SJCRH30 (cell line): ENCODE measurements at places on chromosomes 6 and 20. TPM values are rescaled to one million over a fixed set of nuclear protein-coding genes. Genes with fewer than 3 reads are reported as not detected.

Gene GRM1
- total RNA-seq, result 0.13 TPM in 1 of 2 replicates, not detected in the other

Gene COL20A1
- 0.18 TPM in 1 of 2 replicates, not detected in the other for total RNA-seq

Gene SYCP2
- 0.75 TPM in 1 of 2 replicates, not detected in the other for total RNA-seq

Gene THBD
- 0.03 TPM in 1 of 2 replicates, not detected in the other for total RNA-seq

Gene MOXD1
- 0.86 and 1.5 TPM in 2 replicates for total RNA-seq

Gene MAPK13
- 0.08 and 0.23 TPM in 2 replicates for total RNA-seq

Gene CENPW
- 40.2 and 46.0 TPM in 2 replicates for total RNA-seq

Gene VGLL2
- 5.7 and 7.0 TPM in 2 replicates for total RNA-seq

Gene EEF1A2
- 0.76 and 1.4 TPM in 2 replicates for total RNA-seq

Gene HLA-B
- total RNA-seq, result not detected in 2 replicates

Gene GPR6
- not detected in 2 replicates for total RNA-seq

Gene ZNF831
- 0.58 and 0.59 TPM in 2 replicates for total RNA-seq

Gene APOBEC2
- total RNA-seq, result 7.0 and 7.7 TPM in 2 replicates

Gene NT5E
- 0.18 and 0.20 TPM in 2 replicates for total RNA-seq

Gene TENT5A
- total RNA-seq, result 11.5 and 13.0 TPM in 2 replicates

Gene HCRTR2
- total RNA-seq, result 0.04 TPM in 1 of 2 replicates, not detected in the other

Gene JAG1
- total RNA-seq, result 8.8 TPM in 2 replicates

Gene IL17A
- total RNA-seq, result not detected in 2 replicates

Gene GSTA2
- not detected in 2 replicates for total RNA-seq

Gene PAX1
- total RNA-seq, result not detected in 2 replicates

Gene CNR1
- total RNA-seq, result 7.4 and 9.3 TPM in 2 replicates

Gene SMPDL3A
- 22.8 and 27.8 TPM in 2 replicates for total RNA-seq

Gene SEMG2
- not detected in 2 replicates for total RNA-seq

Gene ZSCAN31
- total RNA-seq, result 1.9 and 2.6 TPM in 2 replicates

Gene MEP1A
- total RNA-seq, result not detected in 2 replicates

Gene NFATC2
- total RNA-seq, result not detected in 2 replicates

Gene CCN2
- 2.3 TPM in 2 replicates for total RNA-seq

Gene PTCRA
- not detected in 2 replicates for total RNA-seq

Gene FRK
- total RNA-seq, result 1.4 and 2.0 TPM in 2 replicates

Gene TCF21
- total RNA-seq, result not detected in 2 replicates

Gene ISM1
- 0.05 TPM in 1 of 2 replicates, not detected in the other for total RNA-seq

Gene DLGAP4
- 17.5 and 18.4 TPM in 2 replicates for total RNA-seq

Gene ANKRD66
- not detected in 2 replicates for total RNA-seq

Gene SOX18
- 0.13 and 0.14 TPM in 2 replicates for total RNA-seq

Gene HLA-DRB5
- total RNA-seq, result not detected in 2 replicates

Gene LRRC73
- 0.14 TPM in 1 of 2 replicates, not detected in the other for total RNA-seq

Gene MPIG6B
- 0.47 TPM in 1 of 2 replicates, not detected in the other for total RNA-seq

Gene HLA-DQA1
- total RNA-seq, result not detected in 2 replicates

Gene GINM1
- total RNA-seq, result 32.6 and 35.1 TPM in 2 replicates
